ENCODE measurements at places on chromosomes 7 and 10. TPM values are rescaled to one million over a fixed set of nuclear protein-coding genes. Genes with fewer than 3 reads are reported as not detected.

GRCh38 chr7:26664735-26665416 is 199.5 kb downstream of the SKAP2 start:
- DNase-seq: peak; percentile 49

GRCh38 chr10:88045656-88046415 is 182.4 kb downstream of the PTEN start:
- DNase-seq: no peak

Gene PYROXD2
- total RNA-seq: 6.2 TPM

Gene BTRC
- total RNA-seq: 11.6 TPM

DNA sequence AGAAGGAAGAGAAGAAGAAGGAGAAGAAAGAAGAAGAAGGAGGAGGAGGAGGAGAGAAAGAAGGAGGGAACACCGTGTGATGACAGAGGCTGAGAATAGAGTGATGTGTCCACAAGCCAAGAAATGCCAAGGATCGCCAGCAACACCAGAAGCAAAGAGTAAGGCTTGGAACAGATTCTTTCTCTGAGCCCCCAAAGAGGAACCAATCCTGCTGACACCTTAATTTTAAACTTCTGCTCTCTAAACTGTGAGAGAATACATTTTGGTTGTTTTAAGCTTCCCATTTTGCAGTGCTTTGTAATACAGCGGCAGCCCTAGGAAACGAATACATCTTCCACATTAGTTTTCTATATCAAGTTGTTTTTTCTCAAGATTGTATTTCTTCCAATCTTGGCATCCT is 13.9 kb upstream of the WNT8B start:
- no peak for DNase-seq

Gene NOS3
- total RNA-seq: 6.2 TPM

DNA sequence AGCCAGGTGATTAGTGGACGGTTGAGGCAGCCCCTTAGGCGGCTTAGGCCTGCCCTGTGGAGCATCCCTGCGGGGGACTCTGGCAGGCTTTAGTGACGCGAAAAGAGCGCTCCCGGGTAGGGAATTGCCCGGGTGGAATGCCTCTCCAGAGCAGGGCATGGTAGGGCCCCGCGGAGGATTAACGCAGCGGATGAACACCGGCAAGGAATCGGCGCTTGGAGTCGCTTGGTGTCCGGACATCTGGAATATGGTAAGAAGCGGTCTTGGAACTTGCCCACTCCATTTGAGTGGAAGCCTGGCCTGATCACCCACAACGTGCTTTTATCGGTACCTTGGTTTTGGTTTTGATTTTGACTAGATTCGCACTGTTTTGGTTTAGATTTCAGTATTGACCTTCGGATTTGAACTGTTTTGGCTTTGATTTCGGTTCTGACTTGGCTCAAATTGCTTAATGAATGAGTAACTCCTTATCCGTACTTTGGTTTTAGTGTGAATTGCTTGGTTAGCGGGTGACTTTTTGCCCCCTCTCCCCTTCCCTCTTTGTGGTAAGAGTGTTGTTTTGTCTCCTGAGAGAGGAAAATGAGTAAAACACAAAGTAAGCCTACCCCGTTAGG is 24.2 kb upstream of the CHST3 start:
- peak; percentile 10 for DNase-seq

- no peak for DNase-seq
These were observed 95.4 kb upstream of the PRR15 start for GRCh38 chr7:29468196-29468595.

DNA sequence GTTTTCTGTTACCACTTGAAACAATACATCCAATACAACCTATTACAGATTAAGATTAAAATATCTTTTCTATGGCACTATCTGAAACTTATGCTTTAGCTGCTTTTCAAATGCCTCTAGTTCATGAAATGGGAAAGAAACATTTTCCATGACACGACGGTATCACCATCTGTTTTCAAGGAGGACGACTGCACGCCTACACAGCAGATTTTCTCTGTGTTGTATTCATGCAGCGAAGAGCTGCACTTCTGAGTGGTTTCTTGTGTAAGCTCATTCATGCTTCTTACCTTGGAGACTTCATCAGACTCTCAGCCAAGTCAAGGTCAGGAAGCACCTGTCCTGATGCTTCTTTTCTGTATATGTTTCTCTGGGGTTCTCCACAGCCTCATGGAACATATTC is 179.2 kb downstream of the DYNC1I1 start:
- no peak for DNase-seq

GRCh38 chr7:52956379-52956915 is 79.0 kb upstream of the POM121L12 start:
- DNase-seq: no peak

Gene GTF2IRD1
- 1.2 TPM for total RNA-seq

DNA sequence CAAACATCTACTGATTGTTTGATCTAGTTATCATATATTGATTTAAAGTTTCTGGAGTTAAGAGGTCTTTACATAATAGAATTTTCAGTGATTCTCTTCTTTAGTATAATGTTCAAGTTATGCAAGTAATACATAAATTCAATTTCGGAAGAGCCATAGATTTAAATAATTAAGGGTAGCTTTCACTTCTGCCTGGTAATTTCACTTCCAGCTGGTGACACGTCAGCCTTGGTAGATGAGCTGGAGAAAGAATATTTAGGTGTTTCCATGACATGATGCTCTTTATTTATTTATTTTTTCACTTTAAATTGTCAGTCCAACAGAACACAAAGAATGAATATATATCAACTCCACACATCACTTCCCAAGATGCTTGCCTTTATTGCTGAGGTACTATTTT is 5.2 kb upstream of the OTUD1 start:
- no peak for DNase-seq

Gene TWIST1
- total RNA-seq: 0.20 TPM

- no peak for DNase-seq
These were observed 16.4 kb upstream of the GSDME start for GRCh38 chr7:24773646-24774045.

GRCh38 chr7:50037086-50037485 is 56.0 kb downstream of the ZPBP start:
- DNase-seq: no peak

Gene CALML3
- not detected for total RNA-seq

DNA sequence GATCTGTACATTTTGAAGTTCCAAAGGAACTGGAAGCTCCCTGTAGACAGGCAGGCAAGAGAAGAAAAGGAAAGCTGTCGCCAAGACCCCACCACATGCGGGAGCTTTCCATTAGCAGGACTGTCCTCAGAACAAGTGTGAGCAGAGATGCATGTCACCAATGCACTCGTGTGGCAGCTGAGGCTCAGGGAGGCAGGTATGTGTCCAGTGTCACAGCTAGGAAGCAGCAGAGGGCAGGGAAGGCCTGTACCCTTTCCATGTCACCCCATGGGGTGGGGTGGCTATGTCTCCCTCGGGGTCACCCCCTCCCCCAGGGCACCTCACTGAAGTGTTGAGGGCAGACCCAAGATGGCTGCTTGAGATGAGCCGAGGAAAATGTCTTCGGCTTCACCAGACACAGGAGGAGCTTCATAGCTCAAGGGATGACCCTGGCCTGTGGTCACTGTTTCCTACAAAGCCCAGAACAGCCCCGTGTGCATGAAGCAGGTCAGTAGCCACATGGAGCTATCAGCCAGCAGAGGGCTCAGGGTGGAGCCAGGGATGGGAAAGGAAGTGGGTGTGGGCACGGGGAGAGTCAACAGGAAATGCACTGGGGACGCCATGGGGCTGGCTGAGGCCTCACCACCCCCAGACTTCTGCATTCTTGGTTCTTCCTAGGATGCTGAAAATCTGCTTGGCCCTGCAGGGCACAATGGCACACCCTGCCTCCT is 96.6 kb downstream of the FAM53B start:
- DNase-seq: peak; percentile 83

DNA sequence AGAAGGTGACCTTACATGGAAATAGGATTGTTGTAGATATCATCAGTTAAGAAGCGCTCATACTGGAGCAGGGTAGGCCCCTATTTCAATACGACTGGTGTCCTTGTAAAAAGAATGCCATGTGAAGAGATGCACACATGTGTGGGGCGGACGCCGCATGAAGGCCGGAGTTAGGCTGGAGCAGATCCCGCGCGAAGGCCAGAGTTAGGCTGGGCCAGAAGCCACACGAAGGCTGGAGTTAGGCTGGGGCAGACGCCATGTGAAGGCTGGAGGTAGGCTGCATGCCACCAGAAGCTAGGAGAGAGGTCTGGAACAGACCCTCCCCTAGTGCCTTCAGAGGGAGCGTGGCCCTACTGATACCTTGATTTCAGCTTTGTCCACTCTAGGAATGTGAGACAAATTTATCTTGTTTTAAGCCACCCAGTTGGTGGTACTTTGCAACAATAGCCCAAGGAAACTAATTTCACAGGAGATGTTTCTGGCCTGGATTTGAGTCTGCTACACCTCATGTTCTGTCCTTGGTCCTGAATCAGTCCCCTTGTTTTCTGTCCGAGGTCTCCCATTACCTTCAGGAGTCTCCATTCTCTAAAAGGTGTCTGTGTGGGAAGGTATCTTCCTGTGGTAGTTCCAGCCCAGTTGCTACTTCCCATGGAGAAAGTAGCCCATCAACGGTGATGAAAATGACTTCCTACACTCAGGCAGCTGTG is 585.8 kb downstream of the LRMDA start:
- DNase-seq: no peak

DNA sequence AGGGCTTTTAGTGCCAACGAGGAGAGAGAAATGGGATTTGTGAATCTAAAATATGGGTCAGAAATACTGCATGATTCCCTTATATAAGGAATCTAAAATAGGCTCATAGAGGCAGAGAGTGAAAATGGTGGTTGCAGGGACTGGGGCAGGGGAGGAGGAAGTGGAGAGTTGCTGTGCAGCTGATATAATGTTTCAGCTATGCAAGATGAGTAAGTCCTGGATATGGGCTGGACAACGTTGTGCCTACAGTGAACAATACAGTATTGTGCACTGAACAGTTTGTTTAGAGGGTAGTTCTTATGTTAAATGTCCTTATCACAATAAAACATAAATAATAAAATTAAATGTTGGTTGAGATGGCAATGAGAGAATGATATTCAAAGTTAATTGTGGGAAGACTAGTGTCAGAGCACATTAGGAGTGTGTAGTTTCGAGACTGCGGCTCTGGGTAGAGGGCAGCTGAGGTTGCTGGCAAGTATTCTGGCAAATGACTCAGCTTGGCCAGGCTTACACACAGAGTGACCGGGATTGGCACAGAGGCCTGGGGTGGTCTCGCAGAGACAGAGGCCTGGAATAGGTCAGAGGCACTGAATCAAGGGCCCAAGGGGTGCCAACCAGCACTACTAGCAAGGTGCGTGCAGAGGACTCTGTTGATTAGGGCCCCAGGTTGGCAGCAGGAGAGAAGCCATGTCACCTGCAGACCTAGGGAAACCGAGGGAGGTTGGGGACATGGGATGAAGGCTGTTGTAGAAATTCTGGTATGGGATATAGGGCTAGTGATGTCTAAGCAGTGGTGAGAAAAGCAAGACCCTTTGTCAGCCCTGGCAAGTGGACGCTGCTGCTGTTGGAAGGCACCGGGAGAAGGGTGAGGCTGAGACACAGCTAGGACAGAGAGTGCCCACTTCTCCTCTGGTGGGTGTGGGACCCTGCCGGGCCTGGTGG is 2.8 kb upstream of the DEPP1 start:
- DNase-seq: no peak

- DNase-seq: no peak
These were observed 125.4 kb upstream of the SORCS3 start for GRCh38 chr10:104515678-104516199.

DNA sequence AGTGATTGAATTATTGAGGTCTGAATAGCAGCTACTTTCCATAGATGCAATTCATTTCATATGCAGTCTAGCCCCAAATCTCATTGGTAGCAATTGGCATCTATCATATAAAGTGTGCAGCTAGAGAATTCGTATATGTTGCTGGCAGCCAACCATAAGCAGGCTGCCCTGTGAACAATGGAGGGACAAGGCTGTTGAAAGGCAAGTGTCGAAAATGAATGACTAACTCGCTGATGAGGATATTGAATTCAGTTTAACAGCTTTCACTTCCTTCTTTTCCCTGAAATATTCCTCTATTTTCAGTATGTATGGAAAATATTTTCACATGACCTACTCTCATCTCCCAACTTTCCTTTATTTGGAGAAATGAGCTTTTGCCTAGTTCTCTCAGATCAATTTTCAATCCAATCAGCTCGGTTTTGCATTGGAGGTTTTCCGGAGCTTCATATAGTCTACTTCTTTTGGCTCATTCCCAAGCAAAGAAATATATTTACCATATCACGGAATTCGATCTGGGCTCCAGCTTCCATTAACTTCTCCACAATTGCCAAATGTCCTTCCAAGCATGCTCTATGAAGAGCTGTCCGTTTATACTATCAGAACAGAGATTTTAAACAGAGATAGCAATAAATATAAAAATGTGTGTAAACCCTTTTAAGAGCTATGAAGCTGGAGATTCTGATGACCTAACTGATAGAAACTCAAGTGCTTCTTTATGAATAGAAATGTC is 3.5 kb downstream of the ANKRD1 start:
- no peak for DNase-seq

- DNase-seq: no peak
These were observed 15.5 kb upstream of the WNT16 start for GRCh38 chr7:121313220-121313792.

DNA sequence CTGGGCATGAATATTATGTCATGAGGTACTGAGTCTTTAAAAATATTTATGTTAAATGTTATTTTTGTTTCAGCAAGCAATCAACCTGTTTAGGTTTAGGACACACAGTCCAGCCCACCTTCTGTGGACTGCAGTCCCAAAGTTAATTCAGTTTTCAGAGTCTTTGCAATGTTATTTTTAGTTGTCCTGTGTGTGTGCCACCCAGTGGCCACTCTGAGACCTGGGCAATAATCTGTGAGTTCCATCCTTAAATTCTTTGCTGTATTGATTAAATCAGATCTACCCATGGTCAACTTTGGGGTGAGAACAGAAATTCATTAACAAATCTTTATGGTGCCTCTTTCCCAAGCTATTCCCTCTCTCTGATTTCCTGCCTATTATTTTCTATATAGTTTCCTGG is 415.1 kb downstream of the CCSER2 start:
- DNase-seq: no peak

DNA sequence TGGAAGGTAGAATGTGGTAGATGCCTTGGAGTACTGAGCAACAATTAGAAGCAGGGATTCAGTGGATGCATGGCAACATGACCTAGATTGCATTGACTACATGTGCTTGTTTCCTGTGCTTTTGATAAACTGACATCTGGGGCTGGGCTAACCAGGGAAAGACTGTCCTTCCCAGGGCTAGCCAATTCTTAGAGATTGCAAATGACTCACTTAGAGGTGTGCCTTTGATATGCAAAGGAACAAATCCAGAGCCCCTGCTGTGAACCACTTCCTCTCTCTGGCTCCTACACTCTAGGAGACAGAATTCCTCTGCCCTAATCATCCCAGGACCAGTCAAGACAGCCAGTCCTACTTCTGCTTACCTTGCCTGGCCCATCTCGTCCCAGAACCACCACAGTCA is 651.5 kb downstream of the LRMDA start:
- DNase-seq: no peak

All from activated CD8-positive, alpha-beta T cell treated with anti-CD3 and anti-CD28 coated beads for 36 hours (primary cell).